ENCODE measurements at places on chromosomes 1 and 21.

DNA sequence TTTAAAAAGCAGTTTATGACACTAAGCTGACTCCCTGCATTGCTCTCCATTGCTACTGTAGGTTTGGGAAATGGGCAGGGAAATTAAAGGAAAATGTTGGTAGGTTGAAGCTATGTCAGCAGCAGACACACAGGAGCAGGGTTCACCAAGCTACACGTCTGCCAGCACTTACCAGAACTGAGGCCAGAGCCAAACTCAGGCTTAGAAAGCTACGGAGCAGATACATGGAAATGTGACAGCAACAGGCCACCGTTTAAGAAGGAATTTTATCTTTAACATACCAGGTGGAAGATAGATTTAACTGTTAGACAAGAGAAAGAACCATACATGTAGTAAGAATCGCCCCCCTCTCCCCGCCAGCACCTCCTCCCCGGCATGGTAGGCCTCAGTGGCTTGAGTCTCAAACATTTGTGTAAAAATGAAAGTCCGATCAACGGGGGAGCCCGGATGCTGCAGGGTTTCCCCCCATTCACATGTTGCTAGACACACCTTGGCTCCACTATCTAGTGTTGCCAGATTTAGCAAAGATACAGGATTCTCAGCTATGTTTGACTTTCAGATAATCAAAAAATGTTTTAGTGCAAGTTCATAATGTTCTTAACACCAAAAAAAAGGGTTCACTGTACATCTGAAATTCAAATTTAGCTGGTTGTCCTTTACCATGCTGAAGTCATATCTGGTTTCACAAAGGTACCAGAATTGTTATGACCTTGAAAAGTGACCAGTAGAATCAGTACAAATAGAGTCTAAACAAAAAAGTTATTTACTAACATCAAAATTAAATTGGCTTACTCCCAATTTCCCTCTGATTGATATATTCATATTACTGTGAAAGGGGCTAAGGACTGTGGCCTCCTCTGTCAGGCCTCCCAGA is 6.7 kb downstream of the OR2T11 start:
- DNase-seq = no peak

- DNase-seq = no peak
These were observed 118.2 kb upstream of the GRIK3 start for GRCh38 chr1:37152491-37152890.

DNA sequence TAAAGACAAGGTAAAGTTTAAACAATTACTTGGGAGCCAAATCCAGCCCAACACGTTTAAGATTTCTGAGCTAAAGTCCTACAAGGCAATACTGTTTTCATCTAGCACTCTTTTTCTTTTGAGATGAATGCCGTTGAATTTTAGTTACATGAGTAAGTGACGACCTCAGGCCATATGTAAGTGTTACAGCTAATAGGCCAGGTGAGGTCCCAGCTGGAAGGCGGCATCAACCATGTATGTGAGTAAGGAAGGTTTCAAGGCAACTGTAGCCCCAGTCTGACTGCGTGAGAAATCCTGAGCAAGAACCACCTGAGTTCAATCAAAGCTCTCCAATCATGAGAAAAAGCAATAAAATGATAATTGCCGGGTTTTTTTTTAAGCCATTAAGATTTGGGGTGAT is 41.5 kb upstream of the EGLN1 start:
- DNase-seq = no peak

- no peak for DNase-seq
These were observed 12.8 kb downstream of the BACE2 start for GRCh38 chr21:41180752-41181151.

DNA sequence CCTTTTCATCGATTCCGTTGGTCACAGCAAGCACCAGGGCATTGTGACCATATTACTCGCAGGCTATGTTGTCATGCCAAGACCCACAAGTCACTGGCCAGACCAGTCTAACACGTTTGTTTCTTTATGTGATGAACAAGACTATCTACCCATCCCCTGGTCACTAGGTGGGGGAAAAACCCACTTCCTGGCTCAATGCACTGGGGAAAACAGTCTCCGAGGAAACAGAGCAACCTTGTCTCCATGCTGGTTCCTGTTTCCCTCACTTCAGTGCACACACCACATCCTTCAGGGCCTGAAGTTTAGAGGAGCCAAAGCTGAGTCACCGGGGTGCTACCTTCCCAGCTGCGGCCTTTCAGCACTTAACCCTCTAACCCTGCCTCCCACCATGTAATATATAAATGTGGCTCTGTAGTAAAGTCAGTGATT is 20.9 kb downstream of the ERICH3 start:
- DNase-seq = no peak

DNA sequence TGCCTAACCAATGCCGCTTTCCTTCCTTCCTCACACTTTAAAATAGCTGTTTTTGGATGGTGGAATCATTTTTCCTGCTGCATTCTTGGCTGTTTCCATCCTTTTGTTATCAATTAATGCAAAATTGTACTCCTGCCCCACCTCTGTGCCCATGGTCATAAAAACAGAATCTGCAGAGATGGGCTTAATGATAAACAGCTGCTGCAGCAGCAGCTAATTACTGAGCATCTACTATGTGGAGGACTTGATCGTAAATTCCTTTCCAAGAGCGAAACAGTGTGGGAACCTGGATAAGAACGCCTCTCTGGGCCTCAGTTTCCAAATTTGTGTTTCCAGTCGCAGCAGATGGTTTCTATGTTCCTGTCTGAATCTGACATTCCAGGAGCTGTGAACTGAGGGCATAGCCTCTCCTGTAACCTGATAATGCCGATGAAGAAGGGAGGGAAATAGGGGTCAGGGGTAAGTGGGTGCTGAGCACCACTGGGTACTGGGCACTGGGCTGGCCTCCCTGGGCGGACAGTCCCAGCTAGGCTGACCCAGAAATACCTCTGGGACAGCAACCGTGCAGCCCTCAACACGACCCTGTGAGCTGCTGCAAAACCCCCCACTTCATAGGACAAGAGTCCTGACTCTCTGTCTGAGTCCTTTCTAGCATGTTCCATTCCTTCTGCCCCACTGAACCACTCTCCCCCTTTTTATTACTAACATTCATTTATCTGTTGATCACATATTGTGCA is 121.7 kb downstream of the DMRTB1 start:
- no peak for DNase-seq

DNA sequence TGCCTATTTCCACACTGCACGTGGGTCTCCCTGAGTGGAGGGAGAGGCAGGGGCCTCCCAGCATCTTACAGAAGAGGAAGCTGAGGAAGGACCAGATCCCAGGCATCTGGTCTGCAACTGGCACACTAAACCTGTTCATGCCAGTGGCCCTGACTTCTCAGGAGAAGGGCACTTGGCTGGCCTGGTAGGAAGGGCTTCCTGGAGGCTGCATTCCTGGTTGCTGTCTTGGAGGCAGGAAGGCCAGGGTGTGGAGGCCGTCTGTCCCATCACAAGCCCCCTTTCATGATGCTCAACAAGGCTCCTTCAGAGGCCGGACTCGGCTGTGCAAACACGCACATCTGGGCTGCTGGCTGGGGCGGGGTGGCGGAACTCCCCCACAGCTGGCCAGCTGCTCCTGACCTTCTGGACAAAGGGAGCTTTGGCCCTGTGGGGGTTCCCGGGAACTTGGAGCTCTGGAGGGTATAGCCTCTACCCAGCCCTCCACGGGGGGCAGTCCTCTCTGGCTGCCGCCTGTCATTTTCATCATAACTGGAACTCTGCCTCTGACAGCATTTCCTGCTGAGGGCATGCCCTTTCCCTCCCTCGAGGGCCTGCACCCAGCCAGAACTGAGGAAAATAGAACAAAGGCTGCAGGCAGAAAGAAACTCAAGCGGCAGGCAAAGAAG is 39.2 kb upstream of the POU3F1 start:
- DNase-seq = no peak

- DNase-seq = peak; percentile 59
These were observed 3.3 kb downstream of the B3GALT2 start for GRCh38 chr1:193183019-193183627.

DNA sequence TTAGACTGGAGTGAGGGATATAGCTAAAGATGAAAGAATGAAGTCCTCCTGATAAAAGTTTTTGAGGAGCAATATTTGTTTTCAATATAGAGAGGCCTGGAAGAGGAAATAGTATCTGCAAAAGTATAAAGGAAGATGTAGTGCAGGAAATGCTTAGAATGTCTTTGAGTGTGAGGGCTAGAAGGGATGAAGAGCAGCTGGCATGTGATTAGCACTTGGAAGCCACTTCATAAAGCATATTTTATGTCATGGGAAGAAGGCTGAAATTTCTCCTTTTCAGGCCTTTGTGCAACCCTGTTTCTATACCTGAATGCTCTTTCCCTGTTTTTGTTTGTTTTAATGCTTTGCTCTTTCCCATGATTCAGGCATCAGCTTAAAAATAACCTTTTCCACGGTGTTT is 323.3 kb upstream of the DEPDC1 start:
- DNase-seq = no peak

- DNase-seq = no peak
These were observed 27.8 kb downstream of the SMIM12 start for GRCh38 chr1:34831721-34832246.

- no peak for DNase-seq
These were observed 594 bp downstream of the HDGF start for GRCh38 chr1:156750711-156751450.

GRCh38 chr1:224433041-224433691 is 1.4 kb downstream of the WDR26 start:
- peak; percentile 29 for DNase-seq

- no peak for DNase-seq
These were observed 982 bp upstream of the TRIM17 start for GRCh38 chr1:228417483-228418203.

GRCh38 chr1:177960939-177961622 is 8.8 kb downstream of the SEC16B start:
- no peak for DNase-seq

- DNase-seq = peak; percentile 62
These were observed 48.9 kb upstream of the ZNF326 start for GRCh38 chr1:89945852-89946476.

DNA sequence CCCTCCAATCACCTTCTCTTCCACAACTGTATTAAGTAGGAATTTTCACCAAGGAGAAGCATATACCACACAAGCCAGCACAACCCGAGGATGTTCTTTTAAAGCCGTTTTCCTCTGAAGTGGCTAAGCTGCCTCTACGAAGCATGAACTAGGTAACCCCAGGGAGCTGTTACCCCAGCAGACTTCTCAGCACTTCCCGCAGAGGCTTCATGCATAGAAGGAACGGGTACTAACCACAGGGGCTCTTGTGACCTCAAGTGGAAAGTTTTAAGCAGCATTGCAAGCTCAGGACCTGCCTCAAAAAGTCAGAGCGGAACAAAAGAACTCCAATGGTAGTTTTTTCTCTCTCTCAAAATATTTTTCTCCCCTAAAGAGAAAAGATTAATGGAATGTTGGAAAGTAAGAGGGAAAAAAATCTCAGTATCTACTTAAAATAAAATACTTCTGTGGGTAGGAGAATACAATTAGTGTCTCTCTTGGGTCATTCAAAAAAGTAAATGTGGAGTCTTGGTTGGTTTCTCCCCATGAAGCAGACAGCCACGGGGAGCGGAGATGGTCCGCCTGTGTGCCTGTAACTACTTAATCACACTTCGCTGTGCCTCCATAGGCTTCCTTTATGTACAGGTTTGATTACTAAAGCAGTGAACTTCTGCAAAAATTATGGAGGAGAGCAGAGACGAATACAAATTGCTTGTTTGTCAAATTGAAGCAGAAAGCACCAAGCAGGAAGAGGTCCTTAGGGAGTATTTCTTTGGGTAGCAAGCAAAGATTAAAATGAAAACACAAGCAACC is 40.9 kb downstream of the STX6 start:
- DNase-seq = peak; percentile 53

GRCh38 chr1:112887599-112888283 is 68.3 kb downstream of the SLC16A1 start:
- DNase-seq = no peak

DNA sequence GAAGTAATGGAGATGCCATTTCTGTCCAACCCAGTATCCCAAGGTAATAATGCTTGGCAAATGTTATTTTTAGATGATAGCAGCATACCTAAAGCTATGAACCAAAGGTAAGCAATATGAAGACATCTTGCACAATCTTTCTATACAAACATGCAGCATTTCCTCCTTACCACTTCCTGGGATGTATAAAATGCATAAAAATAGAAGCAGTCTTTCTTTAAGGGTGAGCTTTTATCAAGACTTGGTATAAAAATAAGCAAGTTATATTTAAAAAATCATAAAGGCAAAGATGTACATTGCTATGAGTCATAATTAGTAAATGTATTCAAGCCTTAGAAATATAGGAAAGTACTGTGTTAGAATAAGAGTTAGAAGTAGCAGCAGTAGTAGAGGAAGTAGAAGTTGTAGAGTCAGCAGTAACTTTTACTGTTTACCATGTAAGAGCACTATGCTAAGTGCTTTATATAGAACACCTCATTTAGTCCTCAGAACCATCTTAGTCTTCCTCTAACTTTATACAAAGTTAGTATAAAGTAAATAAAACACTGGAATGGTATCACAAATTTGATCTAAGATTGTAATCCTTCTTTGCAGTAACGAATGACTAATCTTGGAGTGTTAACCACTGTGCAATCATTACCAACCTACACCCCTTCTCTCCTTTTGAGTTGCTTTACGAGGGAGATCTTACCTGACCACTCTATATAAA is 371.3 kb downstream of the VAV3 start:
- DNase-seq = peak; percentile 57

GRCh38 chr1:221635305-221635704 is 106.6 kb downstream of the DUSP10 start:
- no peak for DNase-seq

DNA sequence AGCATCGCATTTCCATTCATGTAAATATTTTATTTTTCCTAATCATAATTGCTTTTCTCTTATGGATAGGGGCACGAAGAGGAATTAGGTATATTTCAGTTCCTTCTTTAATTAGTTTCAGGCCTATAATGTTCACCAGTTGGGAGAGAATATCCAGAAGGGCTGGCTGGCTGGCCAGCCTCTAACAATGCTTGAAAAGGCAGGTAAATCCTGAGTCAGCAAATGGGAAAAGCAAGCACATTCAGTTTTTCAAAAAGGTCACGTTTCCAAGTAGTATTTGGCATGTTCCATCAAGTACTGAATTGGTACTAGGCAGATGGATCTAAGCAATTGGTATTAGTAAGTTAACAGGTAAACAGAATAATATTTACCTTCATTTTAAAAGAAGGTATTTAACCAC is 8.0 kb downstream of the RAB29 start:
- DNase-seq = no peak

DNA sequence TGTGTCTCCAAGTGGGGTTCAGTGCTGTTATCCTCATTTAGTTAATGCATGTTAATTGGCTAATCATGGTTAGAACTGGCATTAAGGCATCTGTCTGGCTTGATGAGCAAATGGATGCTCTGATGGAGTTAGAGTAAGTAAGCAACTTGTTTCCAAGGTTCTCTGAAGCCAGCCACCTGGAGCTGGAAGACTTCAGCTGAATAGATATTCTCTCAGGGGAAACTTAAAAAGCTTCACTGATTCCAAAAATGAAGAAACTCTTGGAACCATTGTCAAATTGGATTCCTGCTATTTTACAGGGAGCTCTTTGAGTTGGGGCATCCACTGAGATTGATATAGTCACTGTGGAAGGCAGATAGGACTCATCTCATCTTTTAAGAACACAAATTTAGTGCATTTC is 118.9 kb downstream of the CACHD1 start:
- no peak for DNase-seq
